Right ventricle myocardium superior (tissue), 1 donor: ENCODE measurements at places on chromosomes 3 and 15.

GRCh38 chr3:19738846-19739245 is 195.2 kb downstream of the EFHB start:
- no peak for DNase-seq

GRCh38 chr15:39461536-39462130 is 119.2 kb upstream of the THBS1 start:
- DNase-seq: peak; percentile 78

DNA sequence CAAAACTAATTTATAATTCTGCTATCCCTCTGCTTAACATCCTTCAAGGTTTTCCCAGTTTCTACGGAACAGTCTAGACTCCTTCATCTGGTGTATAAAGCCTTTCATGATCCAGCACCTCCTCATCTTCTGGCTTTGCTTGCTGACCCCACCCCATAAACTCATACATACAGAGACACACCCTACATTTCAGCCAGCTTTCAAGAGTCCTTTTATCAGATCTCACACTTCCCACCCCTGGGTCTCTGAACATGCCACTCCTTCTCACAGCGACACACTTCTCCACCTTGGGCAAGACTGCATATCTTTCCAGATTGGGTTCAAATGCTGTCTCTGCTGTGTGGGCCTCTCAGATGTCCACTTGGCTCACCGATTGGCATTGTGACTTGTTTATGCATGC is 166.8 kb upstream of the LPP start:
- no peak for DNase-seq

DNA sequence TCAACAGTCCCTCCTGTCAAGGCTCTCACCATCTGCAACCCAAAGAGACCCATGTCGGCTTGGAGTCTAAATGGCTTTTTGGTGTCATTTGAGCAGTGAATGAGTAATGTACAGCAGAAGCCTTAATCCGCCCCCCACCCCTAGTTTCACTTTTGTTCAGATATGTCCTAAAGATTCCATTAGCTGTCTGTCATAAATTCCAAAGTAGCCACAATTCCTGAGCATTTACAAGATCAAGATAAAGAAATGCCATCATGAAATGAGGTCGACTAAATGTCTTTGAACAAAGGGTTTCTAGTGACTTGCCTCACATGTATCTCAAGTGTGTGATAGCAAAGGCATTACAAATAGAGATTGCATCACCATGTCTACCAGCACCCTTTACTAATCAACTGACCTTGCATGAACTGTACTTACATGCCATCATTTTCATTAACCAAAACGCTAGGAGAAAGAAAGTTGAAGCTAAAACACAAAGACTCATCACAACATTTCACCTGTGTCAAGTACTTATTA is 123.8 kb upstream of the PHLDB2 start:
- no peak for DNase-seq

- no peak for DNase-seq
Observed at GRCh38 chr15:92499731-92500530, 106.2 kb downstream of the ST8SIA2 start.

DNA sequence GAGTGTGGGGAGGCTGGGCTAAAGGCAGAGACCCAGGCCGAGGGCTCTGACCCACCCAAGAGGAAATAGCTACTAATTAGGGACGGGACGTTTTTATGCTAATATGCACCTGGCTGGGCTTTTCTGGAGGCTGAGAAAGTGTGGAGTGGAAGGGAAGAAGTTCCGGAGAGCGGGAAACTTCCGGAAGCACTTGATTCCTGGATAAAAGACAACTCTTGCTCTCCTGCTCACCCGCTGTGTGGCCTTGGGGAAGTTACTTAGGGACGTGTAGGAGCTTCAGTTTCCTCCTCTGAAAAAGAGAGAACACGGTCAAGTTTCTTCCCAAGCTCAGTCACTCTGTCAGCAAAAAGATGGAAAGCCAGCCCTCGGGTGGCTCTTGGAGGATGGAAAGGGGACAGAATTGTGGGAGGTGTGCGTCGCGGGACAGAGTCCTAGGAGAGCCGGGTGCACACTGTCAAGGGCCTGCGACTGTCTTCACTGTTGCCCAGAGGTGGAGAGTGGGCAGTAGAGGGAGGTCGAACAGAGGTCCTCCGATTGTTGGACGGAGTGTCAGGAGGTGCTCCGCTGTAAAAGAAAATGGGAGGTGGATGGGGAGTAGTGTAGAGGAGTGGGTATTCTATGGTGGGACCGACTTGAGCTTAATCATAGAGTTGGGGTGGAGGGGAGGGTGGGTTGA is 43.2 kb downstream of the EPHB3 start:
- DNase-seq: no peak

DNA sequence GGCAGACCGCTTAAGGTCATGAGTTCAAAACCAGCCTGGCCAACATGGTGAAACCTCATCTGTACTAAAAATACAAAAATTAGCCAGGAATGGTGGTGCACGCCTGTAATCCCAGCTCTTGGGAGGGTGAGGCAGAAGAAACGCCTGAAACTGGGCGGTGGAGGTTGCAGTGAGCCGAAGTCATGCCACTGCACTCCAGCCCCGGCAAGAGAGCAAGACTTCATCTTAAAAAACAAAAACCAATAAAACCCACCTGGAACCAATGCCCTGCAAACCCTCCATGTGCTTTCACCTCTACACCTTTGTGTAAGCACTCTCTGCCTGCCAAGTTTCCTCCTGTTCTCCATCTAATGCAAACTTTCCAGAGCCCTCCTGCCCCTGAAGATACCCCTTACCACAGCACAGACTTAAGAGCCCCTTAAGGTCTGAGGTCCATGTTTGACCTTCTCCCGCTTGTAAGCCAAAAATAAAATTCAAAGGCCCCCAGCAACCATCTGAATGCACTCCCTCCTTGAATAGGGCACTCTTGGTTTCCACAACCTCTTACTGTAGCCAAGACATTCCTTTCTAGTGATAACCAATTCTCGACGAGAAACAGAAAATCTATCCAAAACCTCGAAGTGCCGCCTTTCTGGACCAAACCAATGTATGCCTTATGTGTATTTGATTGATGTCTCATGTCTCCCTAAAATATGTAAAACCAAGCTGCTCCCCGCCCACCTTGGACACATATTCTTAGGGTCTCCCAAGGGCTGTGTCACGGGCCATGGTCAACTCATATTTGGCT is 3.0 kb downstream of the RPL32 start:
- no peak for DNase-seq

DNA sequence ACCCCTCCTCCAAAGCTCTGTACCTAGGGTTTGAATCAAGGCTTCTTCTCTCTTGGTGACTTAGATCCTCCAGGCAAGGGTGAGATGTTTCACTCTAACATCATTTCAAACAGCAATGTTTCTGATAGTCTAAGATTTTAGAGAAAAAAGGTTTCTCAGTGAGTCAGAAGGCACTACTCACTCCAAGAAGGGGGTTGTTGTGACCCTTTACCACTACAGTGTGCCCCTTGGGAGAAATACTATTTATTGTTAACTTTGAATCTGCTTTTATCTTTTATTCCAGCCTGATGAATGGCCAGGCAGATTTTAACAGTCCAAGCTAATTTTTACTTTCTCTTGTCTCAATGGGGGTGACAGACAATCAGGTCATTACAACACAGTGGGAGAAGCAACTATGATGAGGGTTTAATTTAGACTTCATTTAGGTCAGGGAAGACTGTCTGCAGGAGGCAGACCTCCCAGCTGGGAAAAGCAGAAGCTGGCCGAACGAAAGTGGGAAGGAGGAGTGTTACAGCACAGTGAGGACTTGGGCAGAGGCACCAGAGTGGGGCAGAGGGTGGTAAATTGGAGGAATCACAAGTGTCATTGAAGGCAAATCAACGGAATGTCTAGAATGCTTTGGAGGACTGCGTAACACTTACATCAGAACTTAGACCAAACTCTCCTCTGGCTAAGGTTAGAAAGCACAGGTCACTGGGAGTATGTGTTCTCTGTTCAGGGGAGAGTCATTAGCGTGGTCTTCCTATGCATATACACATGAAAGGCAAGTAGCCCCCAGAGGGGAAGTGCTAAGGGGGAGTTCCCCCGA is 21.2 kb downstream of the ZNF860 start:
- DNase-seq: no peak

DNA sequence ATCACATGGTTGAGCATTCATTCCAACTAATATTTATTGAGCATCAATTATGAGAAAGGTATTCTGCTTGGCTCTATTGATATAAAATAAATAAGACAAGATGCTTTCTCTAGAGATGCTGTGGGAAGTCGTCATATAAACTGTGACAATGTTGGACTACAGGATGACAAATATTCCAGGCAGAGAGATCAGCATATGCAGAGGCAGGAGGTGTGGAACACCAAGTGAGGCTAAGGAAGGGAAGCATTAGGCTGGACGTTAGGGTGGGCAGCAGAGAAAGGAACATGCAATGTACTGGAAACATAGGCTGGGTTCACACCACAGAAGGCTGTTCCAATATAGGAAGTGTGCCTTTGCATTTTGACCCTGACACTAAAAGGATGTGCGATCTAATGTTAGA is 38.6 kb downstream of the CD200 start:
- DNase-seq: no peak

GRCh38 chr15:88649286-88649733 is 10.5 kb downstream of the ISG20 start:
- peak; percentile 56 for DNase-seq

GRCh38 chr3:171916888-171917287 is 73.7 kb downstream of the TMEM212 start:
- DNase-seq: no peak

GRCh38 chr3:39284457-39284881 is 4.6 kb upstream of the CX3CR1 start:
- DNase-seq: no peak

GRCh38 chr3:195522254-195523023 is 20.7 kb downstream of the PPP1R2 start:
- DNase-seq: no peak

DNA sequence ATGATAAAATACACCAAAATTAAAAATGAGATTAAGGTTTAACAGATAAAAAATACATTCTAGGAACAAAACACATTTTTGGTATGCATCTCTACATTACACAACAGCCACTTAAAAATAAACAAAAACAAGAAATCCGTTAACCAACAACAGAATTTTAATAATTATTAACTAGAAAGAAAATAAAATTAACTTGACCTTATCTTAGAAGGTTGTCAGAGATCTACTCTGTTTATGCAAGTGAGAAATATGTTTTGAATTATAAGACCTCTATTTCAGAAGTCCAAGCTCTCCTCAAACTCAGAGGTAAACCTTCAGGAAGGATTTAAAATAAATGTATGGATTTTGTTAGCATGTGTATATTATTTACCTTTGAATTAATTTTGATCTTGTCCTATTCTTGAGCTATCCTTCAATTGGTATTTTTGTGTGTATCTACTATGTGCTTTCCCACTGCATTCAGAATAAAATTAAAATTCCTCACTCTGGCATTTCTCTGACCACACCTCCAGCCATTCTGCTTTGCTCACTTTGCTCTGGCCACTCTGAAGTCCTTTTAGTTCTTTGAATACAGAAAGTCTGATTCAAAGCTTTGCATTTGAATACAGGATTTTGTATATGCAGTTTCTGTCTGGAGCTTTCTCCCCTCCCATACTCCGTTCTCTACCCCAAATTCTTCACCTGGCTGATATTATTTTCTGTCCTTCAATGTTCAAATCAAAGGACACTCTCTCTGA is 352.0 kb downstream of the ZBTB20 start:
- DNase-seq: no peak

DNA sequence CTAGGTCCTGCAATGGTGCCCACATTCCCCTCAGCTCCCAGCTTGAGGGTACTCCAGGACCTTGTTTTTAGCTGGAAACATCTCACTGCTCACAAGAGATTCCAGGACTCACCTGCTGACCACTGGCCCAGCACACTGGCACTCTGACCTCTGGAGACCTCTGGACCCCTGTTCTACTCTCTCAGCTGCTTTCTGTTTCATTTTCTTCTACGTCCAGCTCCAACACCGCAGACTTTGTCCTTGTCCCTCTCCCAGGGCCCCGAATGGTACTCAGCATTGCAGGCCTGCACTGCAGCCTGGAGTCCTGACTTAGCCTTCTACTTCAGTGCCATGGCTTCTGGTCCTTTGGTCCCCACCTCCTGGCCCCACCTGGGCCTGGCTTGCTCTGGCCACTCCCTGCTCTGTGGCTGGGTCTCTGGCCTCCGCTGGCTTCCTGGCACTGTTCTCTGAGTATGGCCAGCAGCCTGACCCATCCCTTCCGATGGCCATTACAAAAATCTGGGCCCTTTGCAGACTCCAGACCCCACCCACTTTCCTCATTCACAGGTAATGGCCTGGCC is 27.9 kb downstream of the KY start:
- no peak for DNase-seq

DNA sequence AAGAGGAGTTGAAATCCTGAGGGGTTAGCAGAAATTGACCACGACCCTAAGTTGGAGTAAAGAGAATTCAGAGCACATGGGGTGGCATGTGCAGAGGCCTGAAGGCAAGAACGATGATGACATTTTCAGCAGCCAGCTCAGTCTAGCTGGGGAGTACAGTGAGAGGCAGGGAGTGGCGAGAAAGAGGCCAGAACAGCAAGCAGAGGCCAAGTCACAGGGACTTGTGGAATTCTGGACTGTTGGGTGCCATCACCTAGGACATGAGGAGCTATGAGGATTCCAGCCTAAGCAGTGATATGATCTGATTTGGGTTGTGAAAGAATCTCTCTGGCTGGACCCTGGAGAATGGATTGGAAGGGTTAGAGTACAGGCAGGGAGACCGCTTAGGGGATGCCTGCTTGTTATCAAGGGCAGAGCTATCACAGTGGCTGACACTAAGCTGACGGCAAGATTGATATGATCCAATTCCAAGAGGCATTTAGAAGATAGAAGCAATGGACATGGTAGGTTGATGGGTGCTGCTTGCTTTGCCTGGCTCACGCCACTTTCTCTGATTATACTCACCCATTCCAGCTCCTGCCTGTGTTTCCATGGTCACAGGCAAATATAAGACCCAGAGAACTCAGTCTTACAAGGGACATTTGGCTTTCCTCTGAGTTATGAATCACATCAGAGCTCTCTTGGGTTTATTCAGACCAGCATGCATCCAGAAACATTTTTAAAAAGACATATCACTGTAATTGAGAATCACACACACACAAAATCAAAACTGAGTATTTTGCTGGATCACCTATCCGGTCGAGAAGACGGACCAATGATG is 66.4 kb downstream of the LRTM1 start:
- DNase-seq: no peak

DNA sequence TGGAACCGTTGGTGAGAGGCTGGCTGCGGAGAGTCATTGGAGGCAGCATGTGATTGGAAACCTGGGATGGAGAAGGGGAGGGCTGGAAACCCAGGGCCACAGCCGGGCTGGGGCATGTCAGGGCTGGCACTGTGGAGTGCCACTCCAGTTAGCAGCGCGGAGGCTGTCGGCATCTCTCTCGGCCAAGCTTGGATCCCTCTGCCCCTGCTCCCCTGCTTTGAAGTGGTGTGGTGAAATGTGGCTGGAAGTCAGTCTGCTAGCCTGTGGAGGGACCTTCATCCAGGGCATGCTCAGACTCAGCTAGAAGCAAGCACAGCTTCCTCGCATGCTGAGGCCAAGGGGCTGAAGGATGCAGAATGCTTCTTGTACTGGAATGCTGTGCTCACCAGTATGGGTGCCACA is 13.5 kb downstream of the SLCO3A1 start:
- DNase-seq: peak; percentile 81

DNA sequence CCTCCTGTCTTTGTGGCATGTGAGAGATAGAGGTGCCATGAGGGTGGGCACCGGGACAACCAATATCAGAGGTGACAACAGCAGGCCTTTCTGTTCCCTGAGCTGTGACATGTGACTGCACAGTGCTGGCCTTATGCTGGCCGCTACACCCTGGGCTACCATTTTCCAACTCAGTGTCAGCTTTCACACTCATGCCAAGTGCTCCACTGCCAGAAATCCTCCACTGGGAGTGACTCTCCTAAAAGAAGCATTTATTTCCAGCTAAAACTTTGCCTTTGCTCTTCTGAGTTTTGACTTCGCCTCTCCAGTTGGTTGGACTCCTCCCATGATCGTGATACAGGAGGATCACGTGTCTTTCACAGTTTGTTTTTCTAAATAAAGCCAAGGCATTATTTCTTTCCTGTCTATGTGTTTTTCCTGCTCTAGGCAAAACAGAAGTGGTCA is 31.4 kb downstream of the CA12 start:
- DNase-seq: peak; percentile 81
